Stimulated activated CD4-positive, alpha-beta T cell treated with anti-CD3 and anti-CD28 coated beads, Interleukin-1b, Interleukin-23, amount 100 ng/mL, for 1 hour (primary cell): ENCODE measurements at places on chromosomes 7 and 10.

DNA sequence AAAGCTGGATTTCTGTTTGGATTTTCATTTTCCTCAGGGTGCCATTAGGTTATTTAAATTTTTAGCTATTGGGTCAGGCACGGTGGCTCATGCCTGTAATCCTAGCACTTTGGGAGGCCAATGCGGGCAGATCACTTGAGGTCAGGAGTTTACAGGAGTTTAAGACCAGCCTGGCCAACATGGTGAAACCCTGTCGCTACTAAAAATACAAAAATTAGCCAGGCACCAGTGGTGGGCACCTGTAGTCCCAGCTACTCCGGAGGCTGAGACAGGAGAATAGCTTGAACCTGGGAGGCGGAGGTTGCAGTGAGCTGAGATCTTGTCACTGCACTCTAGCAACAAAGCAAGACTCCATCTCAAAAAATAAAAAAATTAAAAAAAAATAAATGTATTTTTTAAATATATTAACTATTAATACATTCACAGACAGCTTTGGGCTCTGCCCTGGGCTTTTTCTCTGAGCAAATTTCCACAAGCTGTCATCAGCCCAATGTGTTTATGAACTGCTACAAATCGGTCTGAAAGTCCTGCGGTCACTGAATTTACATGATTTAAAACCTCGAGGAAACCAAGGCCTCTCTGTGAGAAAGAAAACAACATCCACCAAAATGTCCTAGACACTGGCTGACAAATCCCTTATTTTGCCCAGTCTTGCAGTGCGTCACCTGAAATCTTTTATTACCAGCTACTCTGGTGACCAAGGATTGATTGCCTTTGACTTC, 19.2 kb upstream of the PLEKHS1 start:
- DNase-seq, result no peak

- no peak for DNase-seq
Measured at GRCh38 chr7:155429651-155430050, 28.3 kb upstream of the EN2 start.

GRCh38 chr10:63166742-63167258, 33.7 kb downstream of the NRBF2 start:
- DNase-seq, result no peak

DNA sequence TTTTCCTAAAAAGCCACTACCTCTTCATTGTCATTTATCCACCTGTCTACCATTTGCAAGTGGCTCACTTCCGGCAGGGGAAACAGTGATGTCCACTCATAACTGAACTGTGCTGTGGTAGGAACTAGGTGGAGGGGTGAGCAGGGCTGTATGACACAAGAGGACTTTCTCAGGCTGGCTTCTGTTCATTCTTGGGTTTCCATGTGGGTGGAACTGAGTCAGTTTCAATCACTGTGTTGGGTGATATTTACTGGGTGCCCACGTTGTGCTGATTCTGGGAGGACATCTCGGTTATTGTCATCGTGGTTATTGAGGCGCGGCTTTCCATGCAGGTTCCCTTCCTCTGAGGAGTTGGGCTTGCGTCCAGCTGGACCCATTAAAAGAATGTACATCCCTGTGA, 38.8 kb downstream of the RAMP3 start:
- DNase-seq, result no peak

DNA sequence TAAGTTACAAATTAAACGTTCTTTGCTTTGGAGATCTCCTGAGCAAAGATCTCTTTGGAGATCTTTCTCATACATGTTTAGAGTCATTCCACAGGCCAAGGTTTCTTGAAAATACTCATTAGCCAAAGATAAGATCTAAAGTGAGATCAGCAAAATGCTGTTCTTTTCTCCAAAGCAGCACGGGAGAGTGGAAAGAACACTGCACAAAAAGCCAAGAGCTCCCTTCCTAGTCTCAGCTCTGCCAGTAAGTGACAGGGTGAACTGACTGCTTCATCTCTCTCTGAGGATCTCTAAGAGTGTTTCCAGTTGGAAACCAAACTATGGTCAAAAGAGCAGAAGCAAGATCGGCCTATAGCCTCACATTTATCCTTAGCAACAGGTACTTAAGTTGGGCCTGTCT, 168.4 kb upstream of the ASAH2 start:
- no peak for DNase-seq

GRCh38 chr10:51030480-51030879, 43.8 kb upstream of the PRKG1 start:
- no peak for DNase-seq

DNA sequence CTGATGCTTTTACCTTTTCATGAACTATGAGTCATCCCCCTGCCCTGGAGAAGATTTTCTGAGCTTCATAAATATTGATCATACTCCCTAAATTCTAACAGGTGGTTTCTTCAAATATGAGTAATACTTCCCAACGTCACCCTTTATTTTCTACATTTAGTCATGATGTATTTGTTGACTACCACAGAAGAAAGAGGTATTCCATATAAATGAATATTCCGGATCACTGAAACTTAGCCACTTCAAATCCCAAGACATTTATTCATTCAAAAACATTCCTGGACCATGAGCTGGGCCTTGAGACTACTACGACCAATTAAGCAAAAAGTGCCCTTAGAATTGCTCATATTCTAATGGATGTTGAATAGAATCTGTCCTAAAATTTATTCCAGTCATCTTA, 395.8 kb upstream of the NPVF start:
- no peak for DNase-seq

DNA sequence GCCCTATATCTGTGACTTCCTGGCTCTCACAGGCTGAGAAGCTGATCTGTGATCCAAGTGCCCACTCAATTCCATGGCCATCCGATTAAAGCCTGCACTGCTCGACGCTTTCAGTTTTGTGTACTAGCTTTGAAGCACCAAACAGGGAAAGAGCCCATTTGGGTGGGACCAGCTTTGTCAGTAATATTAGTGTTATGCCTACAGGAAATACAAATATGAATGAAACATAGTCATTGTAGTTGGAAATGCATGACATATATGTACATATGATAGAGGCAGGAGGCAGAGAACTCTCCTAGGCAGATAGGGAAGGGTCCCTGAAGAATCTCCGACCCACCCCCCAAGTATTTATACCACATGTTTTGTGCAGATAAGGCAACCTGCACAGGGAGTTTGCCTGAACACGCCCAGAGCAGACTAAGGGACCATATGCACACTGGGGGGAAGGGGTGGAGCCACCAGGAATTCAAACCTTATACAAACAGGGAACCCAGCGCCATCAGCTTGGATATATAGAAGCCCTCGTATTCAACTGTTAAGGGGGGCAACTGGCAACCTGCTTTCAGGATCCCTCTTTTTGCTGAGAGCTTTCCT, 653.2 kb downstream of the PARD3 start:
- DNase-seq, result no peak

- no peak for DNase-seq
Measured at GRCh38 chr7:71301167-71301566, 169.2 kb downstream of the GALNT17 start.

DNA sequence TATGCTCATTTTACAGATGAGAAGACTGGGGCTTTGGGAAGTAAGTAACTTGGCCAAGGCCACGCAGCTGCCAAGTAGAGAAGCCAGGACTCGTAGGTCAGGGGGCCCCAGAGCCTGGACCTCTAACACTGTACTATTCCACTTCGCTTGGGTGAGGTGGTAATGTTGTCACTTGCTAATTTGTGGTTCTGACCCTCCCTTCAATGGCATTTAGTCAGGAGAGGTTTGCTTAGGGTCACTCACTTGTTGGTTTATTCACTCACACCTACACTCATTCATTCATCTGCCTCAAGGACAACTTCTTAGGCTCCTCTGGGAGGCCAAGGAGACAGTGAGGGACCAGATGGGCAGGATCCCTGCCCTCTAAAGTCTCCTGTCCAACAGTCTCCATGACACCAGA, 21.3 kb downstream of the BTBD16 start:
- DNase-seq, result no peak

- DNase-seq, result no peak
Measured at GRCh38 chr10:77901743-77902142, 24.8 kb downstream of the DLG5 start.

DNA sequence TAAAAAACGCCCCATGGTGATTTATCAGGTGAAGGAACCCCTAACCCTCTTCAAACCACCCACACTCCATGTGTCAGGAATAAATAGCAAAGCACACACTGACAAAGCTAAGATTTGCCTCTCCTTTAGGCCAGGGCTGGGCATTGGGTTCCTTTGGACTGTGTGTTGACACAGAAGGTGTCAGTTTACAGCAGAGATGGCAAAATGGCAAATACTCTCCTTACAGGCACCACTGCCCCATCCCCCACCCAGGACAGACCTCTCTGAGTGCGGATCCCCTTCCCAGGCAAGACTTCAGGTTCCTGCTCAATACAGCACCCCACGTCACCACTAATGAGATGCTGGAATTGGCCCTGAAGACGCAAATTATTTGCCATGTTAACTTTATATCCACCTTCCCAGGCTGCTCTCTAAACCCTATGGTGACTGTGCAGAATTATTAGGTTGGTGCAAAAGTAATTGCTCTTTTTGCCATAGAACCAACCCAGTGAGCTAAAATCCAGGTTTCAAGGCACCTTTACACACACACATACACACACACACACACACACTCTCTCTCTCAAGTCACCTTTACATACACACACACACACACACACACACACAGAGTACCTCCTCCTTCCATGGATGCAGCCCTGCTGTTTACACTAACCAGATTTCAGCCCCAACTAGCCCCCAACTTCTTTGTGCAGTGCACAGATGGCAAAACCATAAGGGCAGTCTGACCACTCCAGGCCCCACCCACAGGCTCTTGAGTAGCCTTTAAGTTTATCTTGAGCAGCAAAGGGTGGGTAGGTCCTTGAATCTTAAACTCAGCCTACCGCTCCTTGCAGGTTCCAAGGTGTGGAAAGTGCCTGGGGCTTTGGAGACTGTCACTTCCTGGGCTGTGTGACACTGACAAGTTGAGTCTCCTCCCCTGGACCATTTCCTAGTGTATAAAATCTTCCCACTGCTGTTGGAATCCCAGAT, 4.0 kb upstream of the ZCCHC24 start:
- no peak for DNase-seq

- DNase-seq, result no peak
Measured at GRCh38 chr10:62377966-62378365, 3.8 kb downstream of the ZNF365 start.

DNA sequence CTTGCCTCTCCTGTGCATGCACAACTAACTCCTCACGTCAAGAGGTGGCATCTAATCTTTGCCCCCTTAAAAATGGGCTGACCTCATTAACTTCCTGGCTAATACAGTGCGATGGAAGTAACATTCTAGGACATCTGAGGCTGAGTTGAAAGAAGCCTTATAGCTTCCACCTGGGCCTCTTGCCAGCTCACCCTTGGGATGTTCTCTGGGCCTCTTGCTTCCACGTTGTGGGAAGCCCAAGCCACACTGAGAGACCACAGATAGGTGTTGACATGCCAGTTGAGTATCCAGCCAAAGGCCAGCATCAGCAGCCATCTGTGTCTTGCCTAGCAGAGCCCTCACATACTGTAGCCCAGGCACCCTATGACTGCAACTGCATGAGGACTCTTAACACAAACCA, 60.8 kb upstream of the GDF10 start:
- no peak for DNase-seq

DNA sequence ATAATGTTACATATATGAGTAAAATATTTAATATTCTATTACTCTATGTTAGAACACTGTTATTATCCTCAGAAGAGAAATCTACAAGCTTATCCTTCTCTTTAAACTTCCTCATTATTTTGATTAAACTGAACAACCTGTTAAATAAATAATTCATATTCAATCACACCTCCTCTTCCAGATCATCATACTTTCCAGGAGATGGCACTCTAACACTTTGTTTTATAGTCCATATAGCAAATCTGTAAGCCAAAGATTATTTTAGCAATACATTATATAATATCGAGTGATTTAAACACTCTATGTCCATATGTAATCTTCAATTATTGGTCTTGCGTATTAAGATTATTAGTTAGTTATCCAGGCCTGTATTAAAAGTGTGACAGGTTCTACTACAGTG, 694.1 kb downstream of the ANKRD7 start:
- DNase-seq, result no peak

DNA sequence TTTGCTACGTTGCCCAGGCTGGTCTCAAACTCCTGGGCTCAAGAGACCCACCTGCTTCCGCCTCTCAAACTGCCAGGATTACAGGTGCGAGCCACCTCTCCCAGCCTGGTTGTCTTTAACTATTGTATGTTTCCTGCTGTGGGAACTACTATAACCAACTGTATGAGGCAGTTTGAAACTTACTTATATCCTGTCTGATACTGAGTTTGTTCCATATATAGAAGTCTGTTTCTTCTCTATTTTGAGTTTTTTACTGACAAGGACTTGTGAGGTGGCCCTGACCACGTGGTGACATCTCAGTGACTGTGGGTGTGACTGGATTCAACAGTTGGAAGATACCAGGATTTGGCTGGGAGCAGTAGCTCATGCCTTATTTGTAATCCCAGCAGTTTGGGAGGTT, 14.2 kb downstream of the FBH1 start:
- DNase-seq, result no peak

GRCh38 chr7:150742286-150742968, 5.2 kb downstream of the GIMAP5 start:
- no peak for DNase-seq

DNA sequence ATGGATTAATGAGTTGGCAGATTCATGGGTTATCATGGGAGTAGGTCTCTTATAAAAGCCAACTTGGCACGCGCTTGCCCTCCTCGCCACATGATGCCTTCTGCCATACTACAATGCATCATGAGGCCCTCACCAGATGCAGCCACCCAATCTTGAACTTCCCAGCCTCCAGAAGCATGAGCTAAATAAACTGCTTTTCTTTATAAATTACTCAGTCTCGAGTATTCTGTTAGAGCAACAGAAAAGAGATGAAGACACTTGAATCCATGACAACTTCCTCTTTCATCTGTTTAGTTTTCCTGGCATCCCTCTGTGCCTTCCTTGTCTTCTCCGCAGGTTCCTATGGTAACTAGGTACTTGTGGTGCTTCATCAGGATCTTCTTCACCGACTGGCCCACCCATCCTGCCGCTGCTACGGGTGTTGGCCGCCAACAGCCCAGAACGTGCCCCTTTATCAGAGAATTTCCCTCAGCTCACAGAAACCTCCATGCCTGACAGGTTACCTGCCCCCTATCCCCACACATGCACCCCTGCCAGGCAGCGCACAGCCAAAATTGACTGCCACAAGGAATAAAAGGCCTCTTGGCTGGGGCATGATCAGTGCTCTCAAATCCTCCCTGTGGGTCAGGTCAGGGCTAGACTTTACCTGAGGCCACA, 28.0 kb upstream of the PPIF start:
- no peak for DNase-seq
